ENCODE measurements at places on chromosomes 6 and 20.

GRCh38 chr6:29082457-29082856 lies 4.7 kb downstream of the OR2B3 start:
- no peak for DNase-seq

DNA sequence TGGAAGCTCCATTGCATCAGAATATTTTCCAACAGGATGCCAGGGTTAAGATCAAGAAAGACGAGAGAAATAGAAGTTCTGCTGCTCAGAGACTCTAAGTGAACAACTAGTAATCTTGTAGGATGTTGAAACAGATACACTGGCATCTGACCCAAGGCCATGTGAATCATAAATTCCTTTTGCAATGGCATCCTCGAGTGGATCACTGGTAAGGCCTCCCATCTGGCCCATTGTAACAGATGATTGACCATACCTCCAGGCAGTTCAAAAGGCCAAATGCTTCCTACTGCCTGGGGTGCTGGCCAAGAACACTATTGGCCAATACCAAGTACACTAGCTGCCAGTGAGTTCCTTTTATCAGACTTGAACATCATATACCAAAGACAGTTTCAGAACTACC lies 9.9 kb upstream of the SLC17A3 start:
- no peak for DNase-seq

DNA sequence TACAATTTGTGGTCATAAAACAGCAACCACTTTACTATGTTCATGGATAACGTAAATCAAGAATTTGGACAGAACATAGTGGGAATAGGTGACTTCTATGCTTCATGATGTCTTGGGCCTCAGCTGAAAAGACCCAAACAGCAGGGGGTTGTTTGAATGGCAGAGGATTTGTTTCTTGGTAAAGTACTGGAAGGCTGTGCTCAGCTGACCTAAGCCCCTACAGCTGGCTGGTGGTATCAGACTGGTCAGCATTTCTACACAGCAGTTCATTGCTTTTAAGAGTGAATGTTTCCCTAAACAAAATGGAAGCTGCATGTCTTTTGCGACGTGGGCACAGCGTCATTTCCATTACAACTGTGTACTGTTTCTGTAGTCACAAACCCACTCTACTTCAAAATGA lies 148.5 kb upstream of the DEFB112 start:
- no peak for DNase-seq

DNA sequence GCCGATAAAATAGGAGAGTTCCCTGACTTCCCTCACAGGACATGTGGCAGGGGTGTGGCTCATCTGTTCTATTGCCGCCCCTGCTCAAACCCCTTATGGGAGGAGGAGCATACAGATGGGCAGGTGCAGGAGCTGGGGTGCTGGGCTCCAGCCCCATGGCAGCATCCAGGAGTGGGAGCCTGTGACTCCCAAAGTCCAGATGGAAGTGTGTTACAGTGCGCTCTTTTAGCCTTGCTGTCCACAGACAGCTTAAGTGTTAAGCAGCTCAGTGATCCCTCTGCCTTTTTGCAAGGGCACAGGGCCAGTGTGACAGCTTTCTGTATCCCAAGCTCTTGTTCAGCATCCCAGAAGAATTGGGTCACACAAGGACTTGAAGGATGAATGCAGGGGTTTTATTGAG lies 212.3 kb upstream of the MYLIP start:
- no peak for DNase-seq

Measured in stimulated activated CD8-positive, alpha-beta memory T cell treated with anti-CD3 and anti-CD28 coated beads, Interleukin-7, amount 100 ng/mL, for 24 hours (primary cell).